ENCODE measurements at places on chromosomes 11 and 22. TPM values are rescaled to one million over a fixed set of nuclear protein-coding genes. Genes with fewer than 3 reads are reported as not detected.

The APOA1 gene
- not detected for total RNA-seq

The C11orf87 gene
- not detected for total RNA-seq

The SCUBE2 gene
- total RNA-seq: 0.25 TPM

The PTGDR2 gene
- 0.38 TPM for total RNA-seq

The MAJIN gene
- total RNA-seq: not detected
